ENCODE measurements at places on chromosomes 3 and 15. TPM values are rescaled to one million over a fixed set of nuclear protein-coding genes. Genes with fewer than 3 reads are reported as not detected.

DNA sequence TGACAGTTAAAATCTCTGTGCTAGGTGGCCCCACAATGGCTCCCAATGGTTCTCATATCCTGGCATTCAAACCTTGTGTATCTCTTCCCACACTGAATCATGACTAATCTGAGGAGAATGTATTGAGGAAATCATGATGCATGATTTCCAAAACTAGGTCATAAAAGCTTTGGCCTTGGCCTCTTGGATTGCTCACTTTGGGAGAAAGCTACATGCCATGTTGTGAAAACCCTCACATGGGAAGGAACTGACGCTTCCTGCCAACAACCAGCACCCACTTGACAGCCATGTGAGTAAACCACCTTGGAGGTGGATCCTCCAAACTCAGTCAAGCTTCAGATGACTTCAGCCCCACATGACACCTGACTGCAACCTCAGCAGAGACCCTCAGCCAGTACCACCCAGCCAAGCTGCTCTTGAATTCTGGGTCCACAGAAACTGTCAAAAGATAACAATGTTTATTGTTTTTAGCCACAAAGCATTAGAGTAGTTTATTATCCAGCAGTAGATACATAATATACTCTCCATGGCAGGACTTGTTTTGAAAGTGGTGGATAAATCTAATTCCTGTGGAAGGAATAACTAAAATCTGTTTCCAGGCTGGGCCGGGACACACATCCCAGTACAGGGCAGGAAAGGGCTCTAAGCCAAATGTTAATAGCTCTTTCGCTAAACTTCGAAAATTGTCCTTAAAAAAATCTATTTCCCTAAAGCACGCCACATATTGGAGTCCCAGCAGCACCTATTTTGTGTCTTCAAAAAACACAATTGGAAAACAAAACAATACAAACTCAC, 1.0 kb upstream of the ZNF620 start:
- peak; percentile 98 for DNase-seq

Gene IL5RA
- total RNA-seq, result not detected

DNA sequence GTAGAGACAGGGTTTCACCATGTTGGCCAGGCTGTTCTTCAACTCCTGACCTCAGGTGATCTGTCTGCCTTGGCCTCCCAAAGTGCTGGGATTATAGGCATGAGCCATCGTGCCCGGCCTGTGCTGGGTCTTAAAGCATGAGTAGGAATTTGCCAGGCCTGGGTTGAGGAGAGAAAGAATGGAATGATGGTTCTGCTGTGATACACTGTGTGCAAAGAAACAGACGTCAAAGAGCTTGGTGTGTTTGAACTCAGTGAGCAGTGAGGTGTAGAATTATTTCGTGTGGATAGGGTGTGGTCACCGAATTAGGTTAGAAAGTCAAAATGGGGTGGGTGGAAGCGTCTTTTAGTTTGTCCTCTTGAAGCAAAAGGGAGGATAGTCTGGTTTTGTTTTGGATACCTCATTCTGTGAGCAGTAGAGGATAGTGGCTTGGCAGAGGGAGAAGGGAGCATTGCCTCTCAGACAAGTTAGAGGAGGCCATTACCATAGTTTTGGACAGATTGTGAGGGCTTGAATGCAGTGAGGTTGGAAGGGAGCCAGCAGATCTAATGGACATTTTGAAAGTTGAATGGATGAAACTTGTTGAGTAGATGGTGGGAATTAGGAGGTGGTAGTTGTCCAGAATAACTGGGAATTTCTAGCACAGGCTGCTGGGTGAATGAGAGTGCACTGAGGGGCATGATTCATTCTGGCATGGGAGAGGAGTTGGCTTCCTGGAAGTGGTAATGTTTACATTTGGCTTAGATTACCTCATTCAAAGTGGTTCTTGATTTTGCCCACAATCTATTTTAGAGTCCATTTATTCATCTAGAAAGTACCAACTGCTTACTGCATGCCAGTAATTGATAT, 27.2 kb downstream of the AKAP13 start:
- peak; percentile 92 for DNase-seq

Gene ACKR2
- total RNA-seq, result not detected

Gene TMEM40
- not detected for total RNA-seq

- no peak for DNase-seq
Observed at GRCh38 chr3:194854659-194855390, 169.1 kb downstream of the FAM43A start.

DNA sequence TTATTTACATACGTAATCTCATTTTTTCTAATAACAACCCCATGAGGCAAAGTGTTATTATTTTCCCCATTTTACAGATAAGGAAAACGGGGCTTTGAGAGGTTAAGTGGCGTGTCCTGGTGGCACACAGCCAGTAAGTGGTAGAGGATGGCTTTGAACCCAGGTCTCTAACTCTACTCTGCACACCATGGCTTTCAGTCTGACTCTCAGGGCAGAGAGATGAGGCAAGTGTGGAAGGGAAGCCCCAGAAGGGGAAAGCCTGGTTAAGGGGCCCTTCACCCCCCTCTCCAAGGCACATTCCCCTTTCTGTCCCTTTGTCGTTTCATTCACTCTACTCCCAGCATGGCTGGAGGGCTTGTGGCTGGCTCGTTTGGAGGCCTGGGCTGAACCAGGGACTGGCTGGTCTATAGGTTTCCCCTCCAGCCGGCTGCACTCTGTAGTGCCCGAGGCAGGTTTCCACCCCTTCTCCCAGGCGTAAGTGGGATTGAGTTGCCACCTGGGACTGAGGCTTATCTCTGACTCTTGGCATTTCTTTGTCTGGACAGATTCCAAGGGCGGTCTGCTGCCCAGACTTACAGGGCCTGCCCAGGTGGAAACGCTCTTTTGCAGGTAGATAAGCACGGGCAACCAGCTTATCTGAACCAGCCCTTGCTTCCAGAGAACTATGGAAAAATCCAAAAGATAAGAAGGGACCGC, 12.1 kb downstream of the SEMA4B start:
- no peak for DNase-seq

Gene TGM4
- 0.24 TPM for total RNA-seq

DNA sequence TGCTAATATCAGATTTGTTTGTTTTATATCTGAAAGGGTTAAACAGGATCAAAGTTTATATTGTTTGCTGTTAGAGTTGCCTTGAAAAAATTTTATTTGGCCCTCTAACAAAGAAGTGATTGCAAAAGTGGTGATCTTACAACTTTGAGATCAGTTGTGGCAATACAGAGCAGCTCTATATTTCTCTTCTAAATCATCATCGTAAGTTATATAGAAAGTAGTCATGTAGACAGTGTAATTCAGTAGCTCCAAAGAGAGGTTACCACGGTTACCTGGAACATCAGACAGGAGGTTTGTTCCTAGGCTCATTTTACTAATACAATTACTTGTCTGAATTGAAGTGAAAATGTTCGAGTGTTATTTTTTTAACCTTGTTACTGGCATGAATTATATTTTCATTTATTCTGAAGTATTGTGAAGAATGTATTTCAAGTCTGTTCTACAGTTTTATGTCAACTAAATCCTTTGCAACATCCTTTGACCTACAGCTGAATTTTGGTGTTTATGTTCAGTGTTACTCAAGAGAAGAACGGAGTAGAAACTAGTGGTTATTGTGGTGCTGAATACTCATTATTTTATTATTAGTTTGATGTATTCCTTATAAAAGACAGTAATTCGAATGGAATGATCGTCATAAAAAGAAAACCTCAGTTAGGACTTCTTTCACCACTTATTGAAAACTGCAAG, 214.2 kb downstream of the NAALADL2 start:
- DNase-seq, result no peak

Gene OXTR
- 0.67 TPM for total RNA-seq

Gene CLDN16
- not detected for total RNA-seq

- DNase-seq, result no peak
Observed at GRCh38 chr3:4751029-4751501, 228.2 kb upstream of the BHLHE40 start.

GRCh38 chr3:12908136-12908730, 66.9 kb upstream of the RPL32 start:
- no peak for DNase-seq

- DNase-seq, result no peak
Observed at GRCh38 chr3:134803051-134803505, 8.0 kb downstream of the EPHB1 start.

Gene FBXO40
- total RNA-seq, result not detected

- no peak for DNase-seq
Observed at GRCh38 chr3:42013691-42014457, 52.0 kb upstream of the ULK4 start.

Gene SUSD5
- 15.3 TPM for total RNA-seq

GRCh38 chr3:173153631-173154030, 12.6 kb upstream of the SPATA16 start:
- no peak for DNase-seq

- DNase-seq, result no peak
Observed at GRCh38 chr3:34876997-34877396, 762.3 kb upstream of the ARPP21 start.

GRCh38 chr3:9781551-9781950, 10.7 kb downstream of the TADA3 start:
- DNase-seq, result no peak

DNA sequence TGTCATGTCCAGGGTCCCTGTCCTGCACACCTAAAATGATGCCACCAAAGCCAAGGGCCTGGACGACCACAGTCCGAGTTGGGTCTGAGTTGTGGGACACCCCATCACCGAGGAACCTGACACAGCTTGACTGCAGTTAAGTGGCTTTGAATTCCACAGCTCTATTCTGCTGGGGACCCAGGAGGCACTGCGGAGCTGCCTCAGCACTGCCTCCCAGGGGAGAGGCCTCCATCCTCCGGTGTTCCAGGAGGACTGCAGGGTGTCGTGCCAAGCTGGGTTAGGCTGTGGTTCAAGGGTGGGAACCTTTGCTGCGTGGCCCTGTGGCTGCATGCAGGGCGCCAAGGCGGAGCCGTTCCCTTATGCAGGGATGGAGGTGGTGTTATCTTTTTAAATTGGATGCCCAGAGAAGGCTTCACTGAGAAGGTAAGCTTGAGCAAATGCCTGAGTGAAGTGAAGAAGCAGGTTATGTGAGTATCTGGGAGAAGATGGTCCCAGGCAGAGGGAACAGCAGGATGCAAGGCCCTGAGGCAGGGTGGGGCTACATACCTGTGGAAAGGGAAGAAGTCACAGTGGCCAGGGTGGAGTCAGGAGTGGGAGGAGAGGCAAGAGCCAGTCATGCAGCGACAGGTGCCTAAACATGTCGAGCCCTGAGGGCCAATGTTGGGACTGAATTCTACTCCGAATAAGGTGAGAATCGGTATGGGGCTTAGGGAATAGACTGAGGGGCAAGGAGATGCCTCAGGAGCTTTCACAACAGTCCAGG, 144.8 kb downstream of the TPRA1 start:
- no peak for DNase-seq

DNA sequence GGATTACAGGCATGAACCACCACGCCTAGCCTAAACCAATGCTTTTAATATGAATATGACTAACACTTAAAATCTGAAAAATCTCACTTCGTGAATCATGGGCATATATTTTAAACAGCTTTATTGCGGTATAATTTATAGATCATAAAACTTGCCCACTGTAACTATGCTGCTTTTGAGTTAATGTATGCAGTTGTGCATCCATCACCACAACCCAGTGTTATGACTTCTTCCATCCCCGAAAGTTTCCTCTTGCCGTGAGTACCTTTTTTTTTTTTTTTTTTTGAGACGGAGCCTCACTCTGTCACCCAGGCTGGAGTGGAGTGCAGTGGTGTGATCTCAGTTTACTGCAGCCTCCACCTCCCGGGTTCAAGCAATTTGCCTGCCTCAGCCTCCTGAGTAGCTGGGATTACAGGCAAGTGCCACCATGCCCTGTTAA, 7.1 kb downstream of the KAT2B start:
- DNase-seq, result no peak

GRCh38 chr15:64447536-64448315, 12.7 kb upstream of the ZNF609 start:
- no peak for DNase-seq

DNA sequence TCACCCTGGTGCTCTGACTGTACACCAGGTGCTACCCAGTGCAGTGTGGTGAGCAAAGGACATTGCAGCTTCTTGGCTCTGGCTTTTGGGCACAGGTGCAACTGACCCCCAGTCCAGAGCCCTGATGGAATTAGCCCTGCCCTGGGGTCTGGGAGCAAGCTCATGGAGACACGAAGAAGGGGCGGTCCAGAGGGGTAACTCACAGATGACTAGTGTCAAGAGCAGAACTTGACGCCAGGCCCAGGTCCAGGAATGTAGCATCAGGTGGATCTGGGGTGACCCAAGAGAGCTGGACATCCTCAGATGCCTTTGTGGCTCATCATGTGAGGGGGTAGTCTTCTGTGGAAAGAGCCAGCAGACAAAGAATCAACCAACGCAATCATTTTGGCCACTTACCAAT, 88.9 kb downstream of the ASB7 start:
- DNase-seq, result no peak

Gene MED12L
- total RNA-seq, result 0.23 TPM

DNA sequence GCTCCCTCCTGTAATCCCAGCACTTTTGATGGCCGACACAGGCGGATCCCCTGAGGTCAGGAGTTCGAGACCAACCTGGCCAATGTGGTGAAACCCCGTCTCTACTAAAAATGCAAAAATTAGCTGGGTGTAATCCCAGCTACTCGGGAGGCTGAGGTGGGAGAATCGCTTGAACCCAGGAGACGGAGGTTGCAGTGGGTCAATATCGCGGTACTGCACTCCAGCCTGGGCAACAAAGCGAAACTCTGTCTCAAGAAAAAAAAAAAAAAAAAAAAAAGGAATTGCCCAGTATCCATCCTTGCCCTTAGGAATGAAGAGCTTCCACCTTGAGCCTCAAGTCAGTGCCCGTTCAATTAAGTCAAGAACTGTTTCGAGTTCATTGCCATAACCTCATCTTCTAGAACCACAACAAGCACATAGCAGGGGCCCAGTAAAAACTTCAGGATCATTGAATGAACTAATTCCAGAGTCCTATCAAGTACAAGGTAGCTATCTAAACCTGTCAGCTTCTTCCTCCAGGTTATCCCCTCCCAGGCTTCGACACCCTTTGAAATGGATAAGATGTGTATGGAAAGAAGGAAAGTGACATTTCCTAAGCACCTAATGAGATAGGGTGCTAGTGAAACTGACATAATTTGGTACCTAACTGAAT, 826 bp downstream of the DBR1 start:
- no peak for DNase-seq

DNA sequence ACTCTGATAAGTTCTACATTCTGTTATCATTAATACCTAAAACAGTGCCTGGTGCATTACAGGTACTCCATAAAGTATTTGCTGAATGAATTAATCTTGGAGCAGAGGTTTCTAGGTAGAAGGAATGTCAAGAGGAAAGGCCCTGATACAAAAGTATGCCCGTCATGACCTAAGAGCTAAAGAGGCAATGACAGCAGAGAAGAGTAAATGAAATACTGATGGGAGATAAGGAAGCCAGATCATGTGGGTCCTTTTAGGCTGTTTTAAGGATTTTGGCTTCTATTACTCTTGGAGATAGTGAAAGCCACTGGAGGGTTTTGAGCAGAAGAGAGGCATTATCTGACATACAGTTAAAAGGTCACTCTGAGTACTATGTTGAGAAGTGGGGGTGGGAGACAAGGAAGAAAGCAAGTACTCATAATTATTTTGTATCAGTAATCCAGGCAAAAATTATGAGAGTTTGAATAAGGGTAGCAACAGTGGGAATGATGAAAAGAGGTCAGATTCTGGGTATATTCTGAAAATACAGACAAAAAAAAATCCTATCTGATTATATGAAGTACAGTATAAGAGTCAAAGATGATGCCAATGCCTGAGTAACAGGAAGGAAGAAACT, 48.3 kb downstream of the DENND4A start:
- DNase-seq, result no peak
